ENCODE measurements at places on chromosomes 5 and 9.

GRCh38 chr9:37449862-37450632 lies 15.2 kb downstream of the ZBTB5 start:
- DNase-seq, result peak; percentile 47

- DNase-seq, result no peak
Measured at GRCh38 chr9:29176231-29176630, 1603.0 kb upstream of the C9orf72 start.

- no peak for DNase-seq
Measured at GRCh38 chr5:133668458-133668857, 56.1 kb upstream of the FSTL4 start.

- peak; percentile 53 for DNase-seq
Measured at GRCh38 chr5:178642351-178642909, 15.6 kb upstream of the CLK4 start.

- no peak for DNase-seq
Measured at GRCh38 chr5:142925795-142926194, 155.6 kb downstream of the ARHGAP26 start.

DNA sequence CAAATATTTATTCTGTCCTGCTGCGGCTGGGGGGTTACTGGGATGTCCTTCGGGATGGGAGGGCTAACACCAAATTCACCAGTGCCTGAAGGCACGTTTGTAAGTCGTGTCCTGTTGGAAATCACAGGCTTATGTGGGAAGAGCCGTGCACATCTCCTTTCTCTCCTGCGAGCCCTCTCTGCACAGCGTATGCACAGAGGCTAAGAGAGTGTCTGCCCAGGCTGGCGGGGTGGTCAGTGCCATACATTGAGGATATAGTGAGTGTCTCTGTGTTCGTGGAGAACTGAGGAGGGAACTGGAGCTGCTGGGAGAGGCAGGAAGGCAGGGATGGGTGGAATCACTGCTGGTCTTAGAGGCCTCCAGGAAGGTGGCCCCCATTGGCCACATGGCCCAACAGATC lies 110.1 kb downstream of the WNK2 start:
- DNase-seq, result no peak

GRCh38 chr9:12775679-12776512 lies 1.1 kb downstream of the LURAP1L start:
- peak; percentile 57 for DNase-seq

GRCh38 chr5:17317473-17317872 lies 100.0 kb downstream of the BASP1 start:
- DNase-seq, result no peak

DNA sequence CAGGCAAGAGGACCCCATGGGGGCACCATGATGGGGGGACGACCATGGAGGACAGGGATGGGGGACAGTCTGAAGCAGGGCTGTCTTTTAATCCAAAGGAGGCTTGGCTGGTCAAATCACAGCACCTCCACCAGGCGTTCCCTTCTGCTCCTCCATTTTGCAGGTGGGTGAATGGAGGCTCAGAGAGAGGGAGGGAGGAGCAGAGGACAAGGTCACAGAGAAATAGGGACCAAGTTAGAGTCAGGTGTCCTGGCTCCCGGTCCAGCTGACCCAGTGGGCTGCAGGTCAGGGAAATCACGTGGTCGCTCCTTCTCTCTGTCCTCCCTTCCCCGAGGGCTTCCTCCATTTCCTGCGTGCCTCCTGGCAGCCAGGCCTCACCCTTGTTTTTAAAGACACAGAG lies 156.4 kb upstream of the SMIM23 start:
- no peak for DNase-seq

- no peak for DNase-seq
Measured at GRCh38 chr5:1406681-1407640, 38.3 kb downstream of the SLC6A3 start.

DNA sequence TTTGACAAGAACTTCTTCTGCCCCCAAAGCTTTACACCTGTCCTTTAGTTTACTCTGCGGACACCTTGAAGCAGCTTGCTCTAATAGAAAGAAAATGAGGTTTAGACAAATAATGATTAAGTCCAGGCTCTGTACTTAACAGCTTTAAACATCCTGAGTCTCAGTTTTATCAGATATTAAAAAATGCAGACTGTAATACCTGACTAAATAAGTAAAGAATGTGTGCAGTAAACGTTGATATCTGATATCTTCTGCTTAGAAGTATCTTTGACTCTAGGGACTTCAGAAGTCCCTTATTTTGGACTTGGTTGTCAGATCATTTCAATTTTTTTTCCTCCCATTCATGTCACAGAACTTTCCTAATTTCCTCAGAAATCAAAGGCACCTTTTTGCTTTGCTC lies 1060.4 kb downstream of the CDH12 start:
- DNase-seq, result no peak
